ENCODE measurements at places on chromosomes 1 and 21. TPM values are rescaled to one million over a fixed set of nuclear protein-coding genes. Genes with fewer than 3 reads are reported as not detected.

DNA sequence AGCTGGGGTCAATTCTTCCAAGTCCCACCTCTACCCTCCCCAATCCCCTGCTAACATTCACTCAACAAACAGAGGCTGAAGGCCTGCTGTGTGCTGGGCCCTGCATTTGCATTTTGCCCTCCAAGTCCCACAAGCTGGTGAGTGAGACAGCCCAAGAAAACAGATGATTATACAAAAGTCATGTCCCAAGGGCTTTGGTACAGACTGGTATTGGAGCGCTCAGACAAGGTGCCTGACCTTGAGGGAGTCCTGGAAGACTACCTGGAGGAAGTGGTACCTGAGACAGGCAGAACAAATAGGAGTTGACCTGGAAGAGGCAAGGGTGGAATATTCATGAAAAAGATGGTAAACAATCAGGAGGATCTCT, 4.2 kb downstream of the LMOD1 start:
- no peak for DNase-seq

- no peak for DNase-seq
These were observed 77.9 kb downstream of the TGFBR3 start for GRCh38 chr1:91807921-91808620.

- no peak for DNase-seq
These were observed 56.7 kb downstream of the PTPN14 start for GRCh38 chr1:214494706-214495105.

DNA sequence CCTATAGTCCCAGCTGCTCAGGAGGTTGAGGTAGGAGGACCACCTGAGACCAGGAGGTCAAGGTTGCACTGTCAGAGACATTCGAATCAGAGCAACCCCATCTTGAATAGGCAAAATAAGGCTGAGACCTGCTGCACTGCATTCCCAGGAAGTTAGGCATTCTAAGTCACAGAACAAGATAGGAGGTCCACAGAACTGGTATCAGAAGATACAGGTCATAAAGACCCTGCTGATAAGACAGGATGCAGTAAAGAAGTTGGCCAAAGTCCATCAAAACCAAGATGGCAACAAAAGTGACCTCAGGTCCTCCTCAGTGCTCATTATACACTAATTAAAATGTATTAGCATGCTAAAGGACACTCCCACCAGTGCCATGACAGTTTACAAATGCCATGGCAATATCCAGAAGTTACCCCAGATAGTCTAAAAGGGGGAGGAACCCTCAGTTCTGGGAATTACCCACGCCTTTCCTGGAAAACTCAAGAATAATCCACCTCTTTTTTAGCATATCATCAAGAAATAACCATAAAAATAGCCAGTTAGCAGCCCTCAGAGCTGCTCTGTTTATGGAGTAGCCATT, 65.2 kb upstream of the KLHDC7A start:
- no peak for DNase-seq

DNA sequence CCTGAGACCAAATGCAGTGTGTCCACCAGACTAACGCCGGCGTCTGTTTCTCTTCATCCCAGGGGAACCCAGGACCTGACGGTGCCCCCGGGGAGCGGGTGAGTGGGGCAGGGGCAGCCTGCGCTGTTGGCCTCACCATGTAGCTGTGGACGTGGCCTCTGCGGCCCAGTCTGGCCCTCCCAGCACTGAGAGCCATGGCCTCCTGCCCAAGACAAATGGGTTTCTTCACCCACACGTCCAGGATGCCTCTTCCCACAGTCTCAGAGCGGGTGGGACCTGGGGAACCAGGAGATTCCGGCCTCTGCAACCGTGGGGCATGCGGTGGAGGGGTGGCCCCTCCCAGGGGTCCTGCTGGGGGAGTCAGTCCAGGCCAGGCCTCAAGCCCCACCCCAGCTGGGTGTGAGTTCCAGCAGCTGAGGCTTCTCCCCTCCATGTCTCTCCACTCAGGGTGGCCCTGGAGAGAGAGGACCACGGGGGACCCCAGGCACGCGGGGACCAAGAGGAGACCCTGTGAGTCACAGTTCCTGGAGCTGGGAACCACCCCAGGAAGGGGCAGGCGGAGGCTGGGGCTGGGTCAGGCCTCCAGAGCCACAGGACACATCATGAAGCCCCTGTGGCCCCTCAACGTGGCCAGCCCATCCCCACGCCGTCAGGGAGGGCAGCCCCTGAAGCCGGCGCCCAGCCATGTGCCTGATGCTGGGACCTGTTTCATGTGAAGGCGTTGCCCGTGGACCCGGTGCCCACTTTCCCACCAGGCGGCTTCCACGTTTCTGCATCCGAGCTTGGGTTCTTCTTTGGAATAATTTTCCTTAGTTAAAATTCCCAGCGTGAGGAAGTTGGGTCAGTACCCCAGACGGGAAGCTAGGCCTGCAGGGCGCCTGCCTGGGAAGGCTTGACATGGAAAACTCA, 11.0 kb downstream of the COL6A1 start:
- DNase-seq = no peak

DNA sequence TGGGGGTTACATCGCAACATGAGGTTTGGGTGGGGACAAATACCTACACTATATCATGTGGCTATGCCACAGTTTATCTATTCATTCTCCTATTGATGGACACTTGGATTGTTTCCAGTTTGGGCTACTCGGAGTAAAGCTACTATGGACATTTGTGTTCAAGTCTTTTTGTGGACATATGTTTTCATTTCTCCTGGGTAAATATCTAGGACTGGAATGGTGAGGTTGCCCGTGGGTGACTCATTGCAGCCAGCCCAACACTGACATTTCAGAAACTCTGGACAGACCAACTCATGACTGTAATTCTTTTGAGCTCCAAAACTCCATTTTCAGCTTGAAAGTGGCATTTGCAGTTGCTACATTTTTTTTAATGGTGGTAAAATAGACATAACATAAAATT, 82.7 kb downstream of the KAZN start:
- DNase-seq = no peak

DNA sequence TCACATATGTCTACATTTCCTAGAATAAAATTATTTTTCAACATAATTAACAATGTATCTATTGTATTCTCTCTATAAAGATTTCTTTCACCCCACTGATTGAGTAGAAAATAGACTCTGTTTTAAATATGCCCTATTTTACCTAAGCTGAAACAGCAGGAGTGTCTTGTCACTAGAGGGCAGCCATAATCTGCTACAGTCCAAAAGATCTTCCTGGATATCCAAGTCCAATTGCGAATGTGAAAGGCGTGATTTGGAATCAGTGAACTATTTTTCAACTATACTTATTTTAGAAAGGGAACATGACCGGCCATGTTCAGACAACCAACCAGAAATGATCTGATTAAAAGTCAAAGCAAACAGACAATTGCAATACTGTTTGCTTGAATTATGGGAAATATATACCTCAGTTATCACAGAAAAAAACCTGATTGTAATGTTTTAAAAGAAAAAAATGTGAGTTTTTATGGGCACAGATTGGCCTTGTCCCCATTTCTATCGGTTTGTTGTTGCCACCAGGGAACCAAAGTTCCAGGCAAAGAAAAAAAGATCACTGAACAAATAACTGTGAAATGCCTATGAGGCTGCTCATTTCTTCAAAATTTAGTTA, 1211.0 kb upstream of the ADGRL4 start:
- peak; percentile 53 for DNase-seq

GRCh38 chr1:8078176-8078671, 52.1 kb upstream of the ERRFI1 start:
- no peak for DNase-seq

- DNase-seq = no peak
These were observed 39.7 kb downstream of the CAPZB start for GRCh38 chr1:19445417-19446342.

DNA sequence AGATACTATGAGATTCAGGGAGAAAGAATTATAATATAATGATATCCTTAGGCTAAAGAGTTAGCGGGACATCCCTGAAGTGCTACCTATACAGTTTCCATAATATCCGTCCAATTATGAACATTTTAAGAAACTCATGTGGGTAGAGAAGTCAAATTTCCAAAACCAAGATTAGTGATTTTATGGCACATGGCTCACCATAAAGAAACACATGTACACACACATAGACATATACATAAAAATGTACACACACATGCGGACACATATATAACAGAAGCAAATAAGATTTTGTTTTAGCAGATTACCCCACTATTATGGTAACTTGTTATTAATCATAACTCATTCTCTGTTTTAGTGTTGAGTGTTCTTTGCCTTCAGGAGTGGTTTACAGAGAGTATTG, 566.7 kb upstream of the NEGR1 start:
- DNase-seq = no peak

- DNase-seq = peak; percentile 84
These were observed at the start of gene EVA1B for GRCh38 chr1:36323636-36324352. EVA1B (minus strand) TSS chr1:36323645; CDS start chr1:36323037, 608 bp downstream.

- no peak for DNase-seq
These were observed 97.5 kb downstream of the SEC16B start for GRCh38 chr1:177872308-177872900.

GRCh38 chr21:36534656-36535055, 54.7 kb upstream of the CLDN14 start:
- DNase-seq = no peak

DNA sequence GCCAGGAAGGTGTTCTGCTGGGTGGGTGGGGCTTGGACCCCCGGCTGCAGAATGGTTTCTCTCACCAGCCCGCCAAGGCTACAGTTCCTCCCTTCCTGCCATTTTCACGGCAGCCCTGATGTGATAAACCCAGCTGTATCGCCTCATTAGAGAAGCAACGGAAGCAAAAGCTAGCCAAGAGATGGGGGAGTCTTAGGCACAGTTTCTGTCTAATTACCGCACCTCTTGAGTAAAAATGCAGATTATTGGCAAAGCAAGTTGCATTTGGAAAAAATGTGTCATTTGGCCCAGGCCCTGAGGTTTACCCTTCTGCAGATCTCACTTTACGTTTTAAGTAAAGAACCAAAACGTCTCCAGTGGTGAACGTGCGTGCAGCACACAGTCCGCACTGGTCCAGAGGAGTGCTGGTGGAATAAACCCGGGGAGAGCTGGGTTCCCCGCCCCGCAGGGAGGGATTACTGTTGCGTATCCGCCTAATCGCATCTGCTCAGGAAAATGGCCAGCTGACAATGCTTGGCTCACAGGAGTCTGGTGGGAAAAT, 109.9 kb downstream of the GALNT2 start:
- no peak for DNase-seq

GRCh38 chr1:47468709-47469389, 31.0 kb downstream of the FOXD2 start:
- DNase-seq = no peak

DNA sequence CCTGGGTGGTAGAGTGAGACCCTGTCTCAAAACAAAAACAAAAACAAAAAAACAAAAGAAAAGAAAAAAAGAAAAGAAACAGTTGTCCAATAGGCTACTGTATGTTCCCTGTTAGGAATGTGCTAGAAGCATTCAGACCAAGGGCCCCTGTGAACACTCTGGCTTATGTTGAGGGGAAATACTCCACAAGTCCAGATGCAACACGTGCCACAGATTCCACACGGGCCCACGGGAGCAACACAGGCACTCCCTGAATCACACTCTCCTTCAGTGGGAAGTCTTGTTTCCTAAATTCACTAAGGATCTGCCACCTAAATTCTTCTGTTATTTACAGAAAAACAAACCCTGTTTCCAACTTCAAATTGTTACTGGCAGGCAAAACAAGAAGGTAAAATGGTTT, 291.1 kb downstream of the PCP4 start:
- no peak for DNase-seq

- no peak for DNase-seq
These were observed 99.2 kb downstream of the PSMG1 start for GRCh38 chr21:39084073-39084472.

DNA sequence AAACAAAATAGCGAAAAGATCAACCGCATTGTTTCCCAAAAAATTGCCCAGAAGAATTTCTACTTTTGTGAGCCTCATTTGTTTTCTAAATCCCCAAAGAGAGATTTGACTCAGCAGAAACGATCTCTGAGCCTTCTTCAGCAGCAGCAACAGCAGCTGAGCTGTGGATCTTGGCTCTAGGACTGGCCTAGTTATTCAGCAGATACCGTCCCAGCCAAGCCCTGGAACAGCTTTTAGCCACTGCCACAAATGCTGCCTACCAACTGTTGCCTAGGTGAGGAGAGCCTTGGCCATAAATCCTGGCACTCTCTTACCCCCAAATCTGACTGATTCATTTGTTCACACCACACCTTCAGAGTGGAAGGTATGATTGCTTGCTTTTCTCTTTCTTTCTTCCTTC, 320.1 kb downstream of the TGFB2 start:
- DNase-seq = no peak

LEPR gene
- 7.7 TPM for polyA plus RNA-seq

BRDT gene
- not detected for polyA plus RNA-seq

OR2T12 gene
- not detected for polyA plus RNA-seq

RGS8 gene
- polyA plus RNA-seq = 0.08 TPM

PEAR1 gene
- polyA plus RNA-seq = 18.1 TPM

IGSF9 gene
- polyA plus RNA-seq = 12.7 TPM

FALEC gene
- 0.81 TPM for polyA plus RNA-seq
